ENCODE measurements at places on chromosomes 12 and 14.
A peak's percentile ranks its signal among the peaks of the same experiment; 100 is the strongest.

- peak; percentile 23 for DNase-seq
Measured at GRCh38 chr12:117688446-117688845, 280.3 kb downstream of the KSR2 start.

DNA sequence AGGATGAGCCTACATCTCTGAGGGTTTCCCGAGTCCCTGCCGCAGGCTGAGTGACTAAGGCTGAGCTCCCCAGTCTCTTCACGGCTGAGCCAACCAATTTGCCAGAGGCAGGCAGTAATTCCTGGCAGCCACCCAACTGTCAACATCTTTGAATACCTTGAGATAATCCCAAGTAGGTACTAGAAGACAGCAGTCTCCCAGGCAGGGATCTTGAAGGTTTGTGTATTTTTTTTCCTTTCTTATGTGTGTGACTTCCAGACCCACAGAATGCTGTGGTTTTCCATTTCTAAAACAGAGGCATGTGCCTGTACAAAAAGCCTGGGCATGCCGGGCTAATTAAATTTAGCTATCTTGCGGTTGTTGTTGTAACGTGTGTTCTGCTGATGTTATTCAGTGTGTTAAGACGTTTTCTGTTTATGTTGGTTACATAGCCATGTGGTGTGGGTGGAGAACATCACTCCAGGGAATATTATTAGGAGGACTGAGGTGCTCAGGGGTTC is 155.5 kb downstream of the ANO2 start:
- peak; percentile 71 for DNase-seq

- no peak for DNase-seq
Measured at GRCh38 chr12:130339951-130340350, 2.3 kb downstream of the PIWIL1 start.

- DNase-seq = no peak
Measured at GRCh38 chr12:50981319-50982239, 29.2 kb downstream of the HIGD1C start.

GRCh38 chr12:97960741-97961608 is 498.4 kb downstream of the RMST start:
- DNase-seq = no peak

GRCh38 chr12:49345051-49345824 is 1.4 kb upstream of the DNAJC22 start:
- peak; percentile 32 for DNase-seq

DNA sequence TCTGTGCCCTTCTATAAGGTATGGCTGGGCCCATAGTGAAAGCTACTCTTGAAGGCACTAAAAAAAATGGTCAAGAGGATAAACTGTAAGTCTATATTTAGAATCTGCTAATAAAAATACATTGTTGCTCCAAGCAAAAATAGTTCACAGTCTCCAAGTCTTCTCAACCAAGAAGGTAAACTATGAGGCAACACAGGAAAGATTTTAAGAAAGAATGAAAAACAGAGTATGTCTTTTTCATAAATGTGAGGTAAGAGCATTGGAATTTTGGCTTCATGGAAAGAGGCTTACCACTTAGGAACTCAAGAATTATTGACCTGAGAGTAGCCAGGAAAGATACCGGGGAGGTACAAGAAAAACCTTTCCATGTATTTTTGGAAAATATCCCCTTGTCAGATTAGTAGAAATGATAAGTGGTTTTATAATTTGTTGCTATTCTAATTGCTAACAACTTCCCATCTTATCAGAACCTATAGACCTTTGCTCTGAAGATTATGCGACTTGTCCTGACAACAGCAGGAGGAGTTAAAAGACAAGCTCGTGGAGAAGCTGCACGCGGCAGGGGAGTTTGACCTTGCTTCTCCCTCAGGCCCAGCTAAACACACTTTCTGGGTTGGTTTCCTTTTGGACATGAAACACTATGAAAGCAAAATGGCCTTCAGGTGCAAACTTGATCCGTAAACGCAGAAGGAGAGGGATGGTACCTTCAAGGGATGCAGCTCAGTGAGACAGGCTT is 238.1 kb downstream of the FOXN3 start:
- peak; percentile 73 for DNase-seq

DNA sequence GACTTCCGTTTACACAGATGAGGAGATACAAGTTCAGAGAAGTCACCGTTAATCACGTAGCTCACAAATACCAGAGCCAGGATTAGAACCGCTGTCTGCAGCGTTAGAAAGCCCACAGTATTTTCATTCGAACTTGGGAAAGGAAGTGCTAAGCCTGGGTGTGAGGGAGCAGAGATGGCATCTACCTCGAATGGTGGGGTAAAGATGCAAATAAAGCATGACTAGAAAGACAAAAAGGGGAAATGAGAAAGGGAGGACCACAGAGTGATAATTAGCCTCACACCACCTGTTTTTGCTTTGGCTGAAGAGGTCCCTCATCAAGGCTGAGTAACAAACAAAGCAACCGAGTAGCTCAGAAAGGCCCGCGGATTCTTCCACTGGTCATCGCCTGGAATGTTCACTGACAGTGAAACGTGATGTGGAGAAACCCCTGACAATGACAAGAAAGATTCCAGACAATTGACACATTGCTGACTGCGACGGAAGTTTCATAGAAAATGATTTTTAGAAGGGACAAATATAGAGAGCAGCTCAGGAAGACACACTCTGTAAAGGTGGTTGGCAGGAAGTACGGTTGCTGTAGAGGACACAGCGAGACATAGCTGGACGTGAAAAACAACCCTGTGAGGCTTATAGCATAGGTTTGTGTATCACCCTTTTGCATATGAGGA is 31.5 kb upstream of the BHLHE41 start:
- DNase-seq = no peak

- no peak for DNase-seq
Measured at GRCh38 chr12:62069976-62070375, 190.2 kb upstream of the USP15 start.

- no peak for DNase-seq
Measured at GRCh38 chr14:75645056-75645455, 15.6 kb downstream of the ERG28 start.

GRCh38 chr14:97361958-97362357 is 564.8 kb downstream of the VRK1 start:
- no peak for DNase-seq

DNA sequence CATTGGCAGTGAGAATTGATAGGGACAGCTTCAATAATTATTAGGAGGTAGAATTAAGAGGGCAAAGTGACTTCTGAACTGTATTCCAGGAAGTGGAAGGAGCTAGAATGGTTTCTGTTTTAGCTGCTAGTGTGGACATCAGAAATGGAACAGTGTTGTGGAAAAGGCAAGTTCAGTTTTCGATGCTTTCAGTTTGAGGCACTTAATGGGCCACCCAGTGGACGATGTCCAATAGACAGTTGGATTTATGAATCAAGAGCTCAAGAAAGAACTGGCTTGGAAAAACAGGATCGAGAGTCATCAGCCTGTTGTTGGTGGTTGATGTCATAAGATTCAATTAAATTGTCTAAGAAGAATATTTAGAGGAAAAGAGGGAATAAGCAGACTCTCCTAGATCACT is 136.3 kb downstream of the DYRK2 start:
- DNase-seq = no peak

GRCh38 chr12:118404876-118405521 is 28.6 kb downstream of the SUDS3 start:
- peak; percentile 73 for DNase-seq

DNA sequence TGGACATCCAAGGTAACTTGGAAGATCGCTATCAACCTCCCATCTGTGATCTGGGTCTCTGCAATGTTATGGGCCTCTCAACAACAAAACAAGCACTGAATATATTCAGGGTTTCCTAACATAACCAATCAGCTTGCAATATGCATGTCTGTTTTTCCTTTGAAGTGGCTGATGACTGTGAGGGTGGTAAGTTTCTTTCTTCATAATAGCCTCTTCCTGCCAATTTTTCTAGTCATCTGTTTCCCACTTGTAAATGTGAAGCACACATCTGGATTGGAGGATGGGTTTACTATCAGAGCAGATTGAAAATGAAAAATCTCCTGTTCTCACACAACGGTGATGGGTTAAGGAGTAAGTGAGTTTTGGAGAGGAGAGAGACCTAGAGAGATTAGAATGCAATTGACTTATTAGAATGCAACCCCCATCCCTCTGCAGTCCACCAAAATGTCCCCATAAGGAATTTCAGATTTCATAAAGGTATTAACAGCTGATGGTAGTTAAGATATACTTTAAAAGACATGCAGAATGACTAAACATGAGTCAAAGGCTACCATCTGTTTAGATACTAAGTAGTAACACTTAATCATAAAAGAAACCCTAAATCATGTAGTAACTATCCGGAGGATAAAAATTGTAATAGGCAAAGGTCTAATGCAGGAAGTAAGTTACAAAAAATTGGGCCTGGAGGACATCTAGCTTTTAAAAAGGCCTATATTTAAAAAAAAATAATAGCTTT is 58.4 kb upstream of the SAV1 start:
- peak; percentile 79 for DNase-seq

DNA sequence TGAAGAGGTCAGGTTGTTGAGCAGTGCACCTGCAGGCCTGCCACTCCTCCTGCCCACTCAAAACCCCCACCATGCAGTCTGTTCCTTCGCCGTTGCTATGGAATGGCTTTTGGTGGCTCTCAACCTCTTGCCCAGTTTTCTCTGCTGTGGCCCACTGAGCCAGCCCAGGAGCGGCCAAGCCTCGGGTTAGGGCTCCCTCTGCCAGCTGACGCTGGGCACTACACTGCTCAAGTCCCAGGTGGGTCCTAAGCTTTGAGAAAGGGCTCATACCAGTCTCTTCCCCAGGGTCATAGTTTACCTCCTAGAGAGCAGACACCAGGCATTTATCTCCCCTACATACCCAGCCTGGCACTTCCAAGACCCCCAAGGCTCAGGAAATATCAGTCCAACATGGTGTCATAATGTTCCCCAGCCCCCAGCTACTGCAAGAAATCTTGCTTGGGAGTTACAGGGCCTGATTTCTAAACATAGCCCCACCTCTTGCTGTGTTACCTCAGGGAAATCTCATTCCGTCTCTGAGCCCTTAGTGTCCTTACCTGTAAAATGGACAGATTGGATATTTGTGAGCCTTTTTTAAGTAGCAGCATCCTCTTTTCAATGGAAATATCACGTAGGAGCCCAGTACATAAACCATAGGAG is 59.4 kb downstream of the TSPAN11 start:
- DNase-seq = peak; percentile 52

DNA sequence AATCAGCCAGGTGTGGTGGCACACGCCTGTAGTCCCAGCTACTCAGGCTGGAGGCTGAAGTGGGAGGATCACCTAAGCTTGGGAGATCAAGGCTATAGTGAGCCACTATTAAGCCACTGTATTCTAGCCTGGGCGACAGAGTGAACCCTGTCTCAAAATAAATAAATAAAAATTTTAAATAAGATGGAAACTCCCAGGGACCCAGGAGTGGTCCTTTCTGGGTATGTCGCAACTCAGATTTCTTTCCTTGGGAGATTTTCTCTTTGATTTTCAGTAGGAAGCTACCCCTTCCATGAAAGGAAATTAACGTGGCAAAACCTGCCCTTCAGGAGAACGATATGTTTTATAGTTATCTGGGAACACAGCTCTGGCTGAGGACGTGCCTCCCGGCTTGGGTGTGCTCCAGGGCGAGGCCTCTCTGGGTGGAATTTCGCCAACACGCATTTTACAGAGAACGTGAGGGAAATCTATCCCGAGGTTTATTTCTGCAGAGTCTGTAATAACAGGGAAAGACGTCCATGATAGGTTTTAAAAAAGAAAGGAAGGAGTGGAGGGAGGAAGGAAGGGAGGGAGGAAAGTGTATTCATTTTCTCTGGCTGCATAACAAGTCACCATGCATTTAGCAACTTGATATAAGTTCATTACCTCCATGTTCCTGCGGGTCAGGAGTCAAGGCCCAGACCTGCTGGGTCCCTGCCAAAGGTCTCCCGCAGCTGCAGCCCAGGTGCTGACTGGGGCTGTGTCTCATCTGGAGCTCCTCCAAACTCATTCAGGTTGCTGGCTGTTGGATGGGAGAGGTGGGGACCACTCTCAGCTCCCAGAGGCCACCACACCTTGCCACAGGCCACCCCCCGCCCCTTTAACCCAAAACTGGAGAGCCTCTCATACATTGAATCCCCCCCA is 80.6 kb upstream of the GSC start:
- no peak for DNase-seq

DNA sequence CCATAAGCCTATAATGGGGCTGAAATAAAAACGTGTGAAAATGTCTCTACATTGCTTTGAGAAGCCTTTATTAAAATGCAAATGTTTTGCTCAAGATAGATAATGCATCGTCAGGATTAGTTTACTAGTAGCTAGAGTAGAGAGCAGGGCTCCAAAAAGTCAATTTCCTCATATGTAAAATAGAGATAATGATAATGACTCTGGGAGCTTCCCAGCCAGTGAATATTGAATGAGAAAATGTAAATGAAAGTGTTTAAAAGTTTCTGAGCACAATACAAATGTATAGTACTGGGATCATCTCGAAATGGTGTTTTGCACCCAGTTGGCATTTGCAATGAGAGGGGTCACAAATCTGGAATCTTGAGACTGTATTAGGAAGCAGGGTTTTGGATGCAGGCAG is 135.3 kb downstream of the OTOGL start:
- DNase-seq = peak; percentile 27

DNA sequence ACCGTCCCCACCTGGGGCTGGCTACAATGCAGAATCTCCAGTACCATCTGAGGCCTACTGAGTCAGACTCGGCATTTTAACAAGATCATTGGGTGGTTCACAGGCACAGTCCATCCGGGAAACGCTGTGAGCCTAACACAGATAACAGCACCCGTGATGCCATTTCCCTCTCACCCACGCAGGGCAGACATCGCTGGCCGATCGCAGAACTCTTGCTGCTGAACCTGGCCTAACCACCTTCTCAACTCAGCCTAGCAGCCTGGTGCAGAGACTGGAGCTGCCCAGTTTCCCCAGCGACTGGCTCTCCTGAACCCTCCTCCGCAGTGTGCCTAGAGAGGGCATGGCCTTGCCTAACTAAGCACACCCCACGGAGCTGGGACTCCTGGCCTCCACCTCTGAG is 83.3 kb downstream of the NCOR2 start:
- DNase-seq = no peak

GRCh38 chr14:97283426-97283825 is 486.2 kb downstream of the VRK1 start:
- DNase-seq = no peak

GRCh38 chr14:96662116-96662970 is 134.8 kb upstream of the VRK1 start:
- DNase-seq = no peak

DNA sequence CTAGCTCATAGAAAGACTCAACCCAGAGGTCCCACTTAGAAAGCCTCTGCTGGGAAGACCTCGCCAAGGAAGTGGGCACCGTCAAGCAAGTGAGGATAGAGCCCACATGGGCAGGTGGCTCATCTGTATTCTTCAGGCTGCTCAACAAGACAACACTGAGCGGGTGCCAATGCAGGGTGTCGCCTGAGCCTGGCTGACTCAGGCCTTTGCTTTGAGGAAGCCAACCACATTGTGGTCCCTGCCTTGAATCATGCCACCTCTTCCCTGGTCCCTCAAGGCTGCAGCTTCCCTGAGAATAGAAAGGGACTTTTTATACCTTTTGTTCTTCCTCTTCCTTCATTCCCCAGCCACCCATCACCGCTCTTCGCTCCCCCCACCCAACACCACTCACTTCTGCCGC is 2.1 kb upstream of the RNASE13 start:
- DNase-seq = no peak

GRCh38 chr14:22976620-22977433 is 5.5 kb downstream of the AJUBA start:
- DNase-seq = peak; percentile 79

Data from EH (cell line).